ENCODE measurements at places on chromosomes 5 and 9.

DNA sequence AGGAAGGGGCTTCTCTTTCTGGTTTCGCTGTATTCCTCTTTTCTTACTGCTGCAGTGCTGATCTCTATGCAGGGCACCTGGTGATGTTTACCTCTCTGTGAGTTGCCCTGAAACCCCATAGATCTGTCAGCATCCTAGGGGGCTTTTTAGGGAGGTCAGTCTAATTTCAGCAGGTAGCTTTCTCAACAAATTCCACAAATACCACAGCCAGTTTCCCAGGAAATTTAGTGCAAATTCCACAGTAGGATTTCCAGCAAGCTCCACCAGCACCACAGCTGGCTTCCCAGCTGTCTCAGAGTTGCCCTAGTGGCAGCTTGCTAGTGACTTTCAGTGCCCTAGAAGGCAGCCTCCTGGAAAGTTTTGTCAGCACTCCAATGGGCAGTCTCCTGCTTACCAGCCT lies 379.1 kb upstream of the SMC2 start:
- DNase-seq = no peak

DNA sequence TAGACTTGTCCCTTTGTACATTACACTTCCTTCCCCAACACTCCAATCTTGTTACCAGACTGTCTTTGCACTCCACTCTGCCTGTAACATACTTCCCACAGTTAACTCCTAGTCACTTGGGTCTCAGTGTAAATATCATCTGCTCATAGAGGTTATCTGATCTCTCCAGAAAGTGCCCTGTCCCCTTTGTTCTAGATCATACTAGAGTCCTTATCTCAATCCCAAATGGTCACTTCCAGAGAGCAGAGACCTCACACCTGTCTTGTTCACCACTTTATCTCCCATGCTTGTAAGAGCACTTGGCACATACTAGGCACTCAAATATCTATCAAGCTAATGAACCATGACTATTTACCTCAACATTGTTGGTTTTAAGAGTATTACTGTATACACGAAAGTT lies 30.4 kb downstream of the SETX start:
- DNase-seq = no peak

DNA sequence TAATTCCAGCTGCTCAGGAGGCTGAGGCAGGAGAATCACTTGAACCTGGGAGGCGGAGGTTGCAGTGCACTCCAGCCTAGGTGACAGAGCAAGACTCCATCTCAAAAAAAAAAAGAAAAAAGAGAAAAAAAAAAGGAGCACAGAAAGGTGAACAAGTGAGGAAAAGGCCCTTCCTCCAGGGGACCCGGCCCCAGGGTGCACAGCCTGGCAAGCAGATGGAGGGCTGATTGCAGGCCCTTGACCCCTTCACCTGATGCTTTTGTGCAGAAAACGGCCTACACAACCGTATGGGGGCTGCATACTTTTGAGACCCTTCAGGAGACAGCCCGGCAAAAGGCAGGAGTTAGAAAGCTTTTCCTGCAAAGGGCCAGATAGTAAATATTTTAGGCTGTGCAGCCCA lies 33.9 kb downstream of the HRH2 start:
- no peak for DNase-seq

DNA sequence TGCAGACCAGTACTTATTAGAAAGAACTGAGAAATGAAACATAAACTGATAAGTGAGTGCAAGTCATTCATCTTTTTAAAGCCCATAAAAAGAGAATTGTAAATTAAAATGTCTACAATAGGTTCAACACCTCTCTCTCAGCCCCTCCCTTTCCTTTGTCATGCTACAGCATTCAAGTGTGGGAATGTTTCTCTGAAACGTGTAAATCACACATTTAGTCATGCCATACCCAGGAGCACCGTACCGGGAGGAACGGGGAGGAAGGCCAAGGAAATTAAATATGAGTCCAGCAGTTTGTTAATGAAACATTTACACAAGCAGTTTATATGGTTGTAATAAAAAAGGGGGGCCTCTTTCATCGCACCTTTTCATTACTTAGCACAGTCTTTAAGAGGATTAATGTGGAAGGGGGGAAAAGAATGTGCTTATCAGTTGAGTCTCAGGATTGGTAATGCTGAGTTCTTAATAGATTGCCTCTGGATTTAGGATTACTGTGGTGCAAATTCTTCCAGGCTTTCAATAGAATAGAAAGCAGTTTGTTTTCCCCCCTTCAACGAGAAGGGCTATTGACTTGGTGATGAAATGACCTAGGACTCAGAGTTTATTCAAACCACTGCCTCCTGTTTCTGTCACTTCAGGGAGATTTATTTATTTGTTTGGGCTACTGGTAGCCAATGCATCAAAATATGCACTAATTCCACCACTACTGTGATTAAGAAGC lies 176.0 kb upstream of the ZNF608 start:
- DNase-seq = no peak

DNA sequence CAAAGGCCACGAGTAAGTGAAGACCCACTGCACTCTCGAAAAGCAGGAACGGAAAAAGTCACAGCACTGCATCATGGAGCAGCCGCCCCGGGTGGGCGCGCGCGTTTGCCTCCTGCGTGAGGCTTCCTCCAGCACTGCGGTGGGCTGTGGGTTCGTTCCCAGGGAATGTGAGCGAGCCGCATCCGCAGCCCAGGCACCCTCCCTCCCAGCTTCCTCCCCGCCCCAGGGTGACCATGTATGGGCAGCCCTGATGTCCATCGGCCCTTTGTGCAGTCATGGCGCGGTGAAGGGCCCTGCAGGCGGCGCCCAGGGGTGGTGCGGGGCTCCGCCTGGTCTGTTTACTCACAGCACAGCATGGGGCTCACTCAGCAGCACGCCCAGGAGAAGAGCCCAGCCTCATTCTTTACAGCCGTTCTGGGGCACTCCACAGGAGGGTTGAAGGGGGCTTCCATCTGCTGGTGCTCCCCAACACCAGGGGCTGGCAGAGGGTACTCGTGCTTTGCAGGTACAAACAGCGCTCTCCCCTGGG lies 32.7 kb downstream of the KCNT1 start:
- DNase-seq = no peak

DNA sequence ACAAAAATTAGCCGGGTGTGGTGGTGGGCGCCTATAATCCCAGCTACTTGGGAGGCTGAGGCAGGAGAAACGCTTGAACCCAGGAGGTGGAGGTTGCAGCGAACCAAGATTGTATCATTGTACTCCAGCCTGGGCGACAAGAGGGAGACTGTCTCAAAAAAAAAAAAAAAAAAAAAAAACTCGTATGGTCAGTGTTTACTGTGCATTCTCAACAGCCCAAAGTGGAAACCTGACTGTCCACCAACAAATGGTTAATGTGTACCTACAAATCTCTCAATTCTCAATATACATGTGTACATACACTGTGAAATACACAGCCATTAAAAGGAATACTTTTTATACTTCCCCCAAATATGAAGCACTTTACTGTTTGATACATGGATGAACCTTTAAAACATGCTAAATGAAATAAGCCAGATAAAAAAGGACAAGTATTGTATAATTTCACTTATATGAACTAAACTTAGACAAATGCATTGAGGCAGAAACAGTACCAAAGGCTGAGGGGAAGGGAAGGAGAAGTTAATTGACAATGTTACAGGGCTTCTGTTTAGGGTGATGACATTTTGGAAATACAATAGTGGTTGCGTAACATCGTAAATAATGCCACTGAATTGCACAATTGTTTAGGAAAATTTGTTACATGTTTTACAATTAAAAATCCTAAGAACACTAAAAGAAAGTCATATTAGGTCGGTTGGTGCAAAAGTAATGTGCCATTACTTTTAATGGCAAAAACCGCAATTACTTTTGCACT lies 16.5 kb downstream of the DNAJA1 start:
- DNase-seq = no peak

GRCh38 chr5:148956477-148957385 lies 106.1 kb downstream of the SH3TC2 start:
- no peak for DNase-seq

All from AG09309 (cell line).